ENCODE measurements at places on chromosomes 5 and 9.

GRCh38 chr5:159878988-159879471, 37.3 kb upstream of the ADRA1B start:
- no peak for DNase-seq

DNA sequence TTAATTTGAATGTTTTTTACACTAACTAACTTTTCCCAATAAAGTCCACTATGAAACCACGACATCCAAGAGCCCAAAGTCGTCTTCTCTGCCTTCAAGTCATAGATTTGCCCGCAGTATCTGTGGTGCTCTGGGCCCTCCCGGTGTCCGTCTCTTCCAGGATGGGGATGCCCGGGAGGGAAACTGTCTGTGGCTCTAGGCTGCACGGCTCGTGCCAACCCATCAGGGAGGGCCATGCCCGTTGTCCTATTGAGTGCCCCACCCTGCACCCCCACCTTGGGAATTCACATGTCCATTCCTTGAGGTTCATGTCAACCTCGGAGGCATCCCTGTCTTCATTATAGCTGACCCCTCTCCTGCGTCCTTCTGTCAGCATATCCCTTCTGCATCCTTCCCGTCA, 59.8 kb upstream of the LRRTM2 start:
- no peak for DNase-seq

DNA sequence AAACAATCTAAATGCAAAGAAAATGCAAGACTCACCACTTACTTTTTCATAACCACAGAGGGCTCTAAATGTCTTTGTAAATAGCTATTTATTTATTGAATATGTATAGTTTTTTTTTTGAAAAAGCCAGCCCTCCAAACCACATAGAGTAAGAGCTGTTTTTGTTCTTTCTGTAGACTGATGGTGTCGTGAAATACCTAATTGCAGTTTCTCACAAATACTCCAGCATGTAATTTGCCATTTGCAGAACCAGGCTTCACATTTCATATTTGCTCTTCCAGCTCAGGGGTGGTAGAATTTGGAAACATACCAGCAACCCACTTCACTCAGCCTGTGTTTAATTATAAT, 159.8 kb downstream of the TMC1 start:
- DNase-seq: no peak

GRCh38 chr5:38548064-38548759, 8.2 kb downstream of the LIFR start:
- no peak for DNase-seq

- DNase-seq: no peak
Measured at GRCh38 chr9:114591849-114592248, 4.3 kb downstream of the ATP6V1G1 start.

DNA sequence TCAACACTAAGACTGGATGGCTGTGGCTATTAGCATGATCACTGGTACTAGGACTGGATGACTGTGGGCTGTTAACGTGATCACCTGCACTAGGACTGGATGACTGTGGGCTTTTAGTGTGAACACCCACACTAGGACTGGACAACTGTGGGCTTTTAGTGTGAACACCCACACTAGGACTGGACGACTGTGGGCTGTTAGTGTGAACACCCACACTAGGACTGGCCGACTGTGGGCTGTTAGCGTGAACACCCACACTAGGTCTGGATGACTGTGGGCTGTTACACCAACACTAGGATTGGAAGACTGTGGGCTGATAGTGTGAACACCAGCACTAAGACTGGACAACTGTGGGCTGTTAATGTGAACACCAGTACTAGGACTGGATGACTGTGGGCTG, 329.2 kb downstream of the OSTF1 start:
- no peak for DNase-seq

- DNase-seq: no peak
Measured at GRCh38 chr5:150036513-150036912, 36.0 kb downstream of the HMGXB3 start.

- DNase-seq: no peak
Measured at GRCh38 chr9:106731910-106732309, 131.1 kb upstream of the ZNF462 start.

- no peak for DNase-seq
Measured at GRCh38 chr5:61019642-61020041, 74.6 kb downstream of the NDUFAF2 start.

DNA sequence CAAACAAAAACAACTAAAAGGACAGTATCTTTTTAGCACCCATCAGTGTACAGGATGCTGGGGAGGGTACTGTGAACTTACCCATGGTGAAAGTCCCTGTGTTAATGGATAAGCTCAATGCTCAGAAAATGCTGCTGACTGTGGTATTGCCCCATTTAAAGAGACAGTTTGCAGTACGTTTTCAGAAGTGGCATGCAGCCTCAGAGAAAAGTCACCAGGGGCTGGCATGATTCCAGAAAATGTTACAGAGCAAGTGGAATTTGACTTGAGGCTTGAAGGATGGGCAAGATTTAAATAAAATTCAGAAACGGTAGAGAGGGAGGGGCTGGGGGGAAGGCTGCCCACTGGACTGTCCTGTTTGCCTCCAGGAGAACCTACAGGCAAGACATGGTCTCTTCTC, 7.2 kb downstream of the S1PR3 start:
- DNase-seq: no peak

- no peak for DNase-seq
Measured at GRCh38 chr9:36091026-36091953, 45.2 kb upstream of the GLIPR2 start.

- DNase-seq: no peak
Measured at GRCh38 chr5:1918488-1919208, 35.9 kb upstream of the IRX4 start.

GRCh38 chr5:116002116-116002906, 30.0 kb upstream of the ARL14EPL start:
- DNase-seq: no peak

GRCh38 chr5:150636391-150637244, 3.8 kb upstream of the SYNPO start:
- DNase-seq: no peak
